ENCODE measurements at places on chromosomes 2 and 18.

DNA sequence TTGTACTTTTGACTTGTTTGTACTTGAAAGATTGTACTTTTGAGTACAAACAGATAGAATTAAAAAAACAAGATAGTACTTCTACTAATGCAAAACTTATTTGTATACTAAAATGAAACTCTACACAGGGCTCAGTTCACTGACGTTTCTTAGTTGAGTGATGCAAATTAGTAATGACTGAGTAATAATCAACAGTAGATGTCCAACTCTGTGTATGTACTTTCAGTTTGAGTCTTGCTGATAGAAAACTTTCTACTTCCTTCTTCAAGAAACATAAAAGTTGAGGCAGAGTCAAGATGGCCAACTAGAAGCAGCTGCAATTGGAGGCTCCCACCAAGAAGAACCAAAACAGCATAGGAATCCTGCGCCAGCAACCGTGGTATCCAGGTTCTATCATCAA, 585.0 kb downstream of the NR4A2 start:
- no peak overlapping the region for H3K4me3 ChIP-seq
- no peaks in the 10 kb centered on the region for H3K36me3 ChIP-seq
- H3K4me1 ChIP-seq, result no peaks in the 10 kb centered on the region
- no peak overlapping the region for H3K27ac ChIP-seq
- H3K27me3 ChIP-seq, result no peaks in the 10 kb centered on the region

- DNase-seq, result no peak
- no peak overlapping the region for H3K4me3 ChIP-seq
- no peaks in the 10 kb centered on the region for H3K4me1 ChIP-seq
- no peaks in the 10 kb centered on the region for H3K36me3 ChIP-seq
These were observed 34.3 kb downstream of the LCLAT1 start for GRCh38 chr2:30481323-30481800.

GRCh38 chr2:140650825-140651224, 1480.0 kb downstream of the LRP1B start:
- no peak overlapping the region for H3K4me3 ChIP-seq
- H3K27me3 ChIP-seq, result no peaks in the 10 kb centered on the region
- no peaks in the 10 kb centered on the region for H3K4me1 ChIP-seq
- no peak overlapping the region for H3K27ac ChIP-seq

DNA sequence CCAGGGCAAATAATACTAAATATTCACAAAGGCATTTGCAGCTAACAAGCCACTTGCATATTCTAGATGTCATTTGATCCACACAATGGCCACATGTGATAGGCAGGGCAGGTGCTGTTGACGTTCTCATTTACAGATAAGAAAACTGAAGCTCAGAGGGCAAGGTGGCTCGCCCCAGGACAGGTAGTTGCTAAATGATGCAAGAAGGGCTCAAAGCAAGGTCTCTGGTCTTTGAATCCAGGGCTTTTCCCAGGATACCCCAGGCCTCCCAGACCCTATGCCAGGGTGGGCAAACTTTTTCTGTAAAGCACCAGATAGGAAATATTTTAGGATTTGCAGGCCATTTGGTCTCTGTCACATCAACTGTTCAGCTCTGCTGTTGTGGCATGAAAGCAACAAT, 35.1 kb downstream of the LOXHD1 start:
- no peak overlapping the region for H3K27ac ChIP-seq
- no peak for DNase-seq
- peaks cover 25% of the 10 kb centered on the region for H3K4me1 ChIP-seq
- H3K27me3 ChIP-seq, result no peaks in the 10 kb centered on the region
- H3K36me3 ChIP-seq, result no peaks in the 10 kb centered on the region

DNA sequence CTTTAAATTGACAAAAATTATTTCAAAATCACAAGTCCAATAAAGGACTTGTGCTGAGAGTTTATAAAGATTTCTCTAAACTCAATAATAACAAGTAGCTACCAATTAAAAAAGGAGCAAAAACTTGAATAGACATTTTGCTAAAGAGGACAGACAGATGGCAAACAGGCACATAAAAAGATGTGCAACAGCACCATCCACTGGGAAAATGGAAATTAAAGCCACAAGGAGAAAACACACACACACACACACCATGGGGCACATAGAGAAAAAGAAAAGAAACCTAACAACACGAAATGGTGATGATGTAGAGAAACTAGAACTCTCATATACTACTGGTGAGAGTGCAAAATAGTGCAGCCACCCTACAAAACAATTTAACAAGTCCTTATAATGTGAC, 12.6 kb upstream of the SLC9A4 start:
- DNase-seq, result no peak
- H3K4me3 ChIP-seq, result no peak overlapping the region
- H3K27me3 ChIP-seq, result no peaks in the 10 kb centered on the region
- no peaks in the 10 kb centered on the region for H3K36me3 ChIP-seq
- no peak overlapping the region for H3K27ac ChIP-seq

GRCh38 chr2:98058191-98058975, 28.6 kb upstream of the VWA3B start:
- no peak overlapping the region for H3K27ac ChIP-seq
- no peaks in the 10 kb centered on the region for H3K36me3 ChIP-seq
- no peaks in the 10 kb centered on the region for H3K4me1 ChIP-seq
- DNase-seq, result no peak
- no peaks in the 10 kb centered on the region for H3K27me3 ChIP-seq

GRCh38 chr2:223855426-223855825, 18.0 kb upstream of the AP1S3 start:
- DNase-seq, result no peak
- no peaks in the 10 kb centered on the region for H3K27me3 ChIP-seq
- no peak overlapping the region for H3K4me3 ChIP-seq
- H3K27ac ChIP-seq, result no peak overlapping the region
- no peaks in the 10 kb centered on the region for H3K36me3 ChIP-seq

Data from CD8-positive, alpha-beta memory T cell (primary cell).